ENCODE measurements at places on chromosomes 12 and 14. TPM values are rescaled to one million over a fixed set of nuclear protein-coding genes. Genes with fewer than 3 reads are reported as not detected.

GRCh38 chr12:58301730-58302122, 360.4 kb downstream of the ATP23 start:
- DNase-seq = no peak

DNA sequence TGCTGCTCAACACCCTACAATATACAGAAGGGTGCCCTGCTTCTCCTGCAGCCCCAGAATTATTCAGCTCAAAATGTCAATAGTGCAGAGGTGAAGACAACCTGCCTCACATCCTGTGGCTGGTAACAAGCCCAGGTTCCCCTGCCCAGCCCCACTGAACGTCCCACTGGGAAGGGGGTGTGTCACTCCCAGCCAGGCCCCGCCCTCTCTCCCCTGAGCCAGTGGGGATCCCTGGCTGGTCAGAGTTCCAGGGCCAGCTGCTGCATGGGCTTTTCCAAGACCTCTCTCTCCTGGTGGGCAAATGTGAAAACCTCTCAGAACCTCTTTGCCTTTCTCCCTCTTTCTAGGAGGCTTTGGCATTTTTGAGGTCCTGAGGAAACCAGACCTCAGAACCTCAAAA, 13.7 kb upstream of the LHX5 start:
- no peak for DNase-seq

GRCh38 chr12:32205731-32206130, 99.1 kb downstream of the BICD1 start:
- DNase-seq = no peak

GRCh38 chr14:100386846-100387245, 63.7 kb downstream of the SLC25A47 start:
- no peak for DNase-seq

DNA sequence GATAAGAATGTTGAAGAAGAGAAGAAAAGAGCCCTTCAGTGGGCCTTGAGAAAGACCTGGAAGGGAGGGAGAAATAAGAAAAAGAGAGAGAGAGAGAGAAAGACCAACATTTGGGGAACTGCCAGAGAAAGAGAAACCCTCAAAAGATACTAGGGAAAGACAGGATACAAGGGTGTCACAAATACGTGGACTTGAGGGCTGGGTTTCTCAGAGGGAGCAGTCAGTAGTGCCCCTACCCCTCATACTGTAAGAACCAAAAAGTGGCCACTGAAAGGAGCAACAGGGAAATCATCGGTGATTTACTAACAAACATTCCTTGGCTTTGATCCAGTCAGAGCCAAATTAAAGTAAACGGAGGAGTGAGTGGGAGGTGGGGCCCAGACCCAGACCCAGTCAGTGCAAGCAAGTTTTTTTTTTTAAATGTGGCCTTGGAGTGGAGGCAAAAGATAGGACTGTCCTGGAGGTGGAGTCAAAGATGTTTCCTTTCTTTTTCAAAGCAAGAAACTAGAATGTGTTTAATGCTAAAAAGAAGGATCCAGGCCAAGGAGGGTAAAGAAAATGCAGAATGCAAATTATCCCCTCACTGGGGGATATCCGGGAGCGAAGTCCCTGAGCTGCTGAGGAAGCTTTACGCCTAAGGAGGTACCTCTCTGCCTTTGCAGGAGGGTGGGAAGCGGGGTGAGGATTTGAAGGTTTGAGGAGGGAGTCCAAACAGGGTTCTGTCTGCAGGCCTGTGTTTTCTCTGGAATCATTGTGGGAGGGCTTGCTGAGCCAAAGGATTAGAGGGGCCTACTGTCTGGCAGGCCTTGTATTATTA, 143.5 kb upstream of the AMIGO2 start:
- DNase-seq = no peak

GRCh38 chr12:14239350-14239934, 126.0 kb upstream of the ATF7IP start:
- peak; percentile 14 for DNase-seq

GRCh38 chr12:121446750-121447149, 46.8 kb downstream of the RNF34 start:
- DNase-seq = no peak

- DNase-seq = no peak
Observed at GRCh38 chr14:100058777-100059437, 6.3 kb upstream of the EVL start.

GRCh38 chr12:121657305-121658008, 12.0 kb downstream of the MORN3 start:
- DNase-seq = no peak

DNA sequence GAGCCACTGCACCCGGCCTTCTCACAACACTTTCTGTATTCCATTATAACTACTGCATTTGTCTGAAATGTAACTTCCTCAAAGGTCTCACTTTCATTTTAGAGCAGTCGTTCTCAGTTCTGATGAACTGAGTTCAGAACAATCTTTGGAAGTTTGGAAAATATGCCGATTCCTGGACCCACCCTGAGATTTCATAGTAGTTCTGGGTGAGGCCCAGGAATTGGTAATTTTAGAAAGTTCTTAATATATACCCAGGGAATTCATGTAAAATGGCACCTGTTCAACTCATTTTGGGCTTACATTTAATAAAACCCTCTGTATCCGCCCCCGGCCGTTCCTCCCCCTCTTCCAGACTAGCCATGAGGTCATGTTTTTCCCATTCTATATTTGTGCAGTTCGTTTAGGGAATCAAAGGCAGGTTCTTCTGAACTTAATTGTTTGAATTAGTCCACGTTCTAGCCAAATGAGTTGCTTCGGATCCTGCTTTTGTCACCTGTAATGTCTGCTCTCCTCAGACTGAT, 5.9 kb downstream of the GSG1 start:
- no peak for DNase-seq

Gene KRT75
- total RNA-seq = not detected

Gene VRTN
- total RNA-seq = not detected

Gene PAPLN
- 0.91 TPM for total RNA-seq

Gene TMX1
- total RNA-seq = 14.5 TPM

Gene NXPH4
- total RNA-seq = 0.47 TPM

Gene FZD10
- total RNA-seq = not detected

Gene CLEC6A
- not detected for total RNA-seq

Gene ATXN2
- 55.0 TPM for total RNA-seq

Gene ACSM4
- total RNA-seq = not detected

Gene KCNC2
- not detected for total RNA-seq
